ENCODE measurements at places on chromosomes 4 and X.

DNA sequence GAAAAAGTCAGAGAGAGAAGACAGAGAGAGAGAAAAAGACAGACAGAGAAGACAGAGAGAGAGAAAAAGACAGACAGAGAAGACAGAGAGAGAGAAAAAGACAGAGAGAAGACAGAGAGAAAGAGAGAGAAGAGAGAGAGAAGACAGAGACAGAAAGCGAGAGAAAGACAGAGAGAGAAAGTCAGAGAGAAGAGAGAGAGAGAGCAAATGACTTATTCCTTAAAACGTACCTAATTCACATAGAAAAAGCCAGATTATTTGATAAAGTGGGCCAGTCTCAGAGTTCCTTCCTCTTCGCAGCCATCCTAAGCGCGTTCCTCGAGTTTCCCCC is 7.4 kb upstream of the SHOX start:
- no peak for DNase-seq

GRCh38 chr4:71303850-71304249 is 35.0 kb upstream of the SLC4A4 start:
- no peak for DNase-seq

DNA sequence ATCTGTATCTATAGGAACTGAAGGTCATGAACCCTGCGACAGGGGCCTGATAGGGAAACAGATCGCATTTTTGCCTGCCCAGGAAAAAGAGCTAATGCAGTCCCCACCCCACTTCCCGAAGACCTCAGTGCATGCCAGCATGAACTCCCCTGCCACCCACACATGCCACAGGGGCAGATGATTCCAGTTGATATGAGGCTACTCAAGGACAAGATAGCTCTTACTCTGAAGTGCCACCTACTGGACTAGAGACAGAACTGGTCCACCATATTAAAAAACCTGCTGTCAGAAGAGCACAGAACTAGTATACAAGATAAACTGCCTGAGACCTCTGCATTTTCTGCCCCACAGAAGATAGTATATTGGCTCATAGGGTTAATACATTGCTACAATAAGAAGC is 68.0 kb downstream of the YIPF7 start:
- no peak for DNase-seq

- DNase-seq, result no peak
Observed at GRCh38 chr4:187613089-187613839, 382.3 kb upstream of the ZFP42 start.

- peak; percentile 41 for DNase-seq
Observed at GRCh38 chr4:97016186-97016907, 1126.9 kb downstream of the STPG2 start.

GRCh38 chr4:111501946-111502345 is 643.3 kb upstream of the FAM241A start:
- DNase-seq, result no peak

GRCh38 chr4:139301821-139302611 is at the start of gene NDUFC1:
Gene NDUFC1 (minus strand): TSS chr4:139302477. CDS start chr4:139295798, 6,679 bp downstream.
- peak; percentile 40 for DNase-seq

- DNase-seq, result no peak
Observed at GRCh38 chr4:113588895-113589668, 172.5 kb downstream of the CAMK2D start.

DNA sequence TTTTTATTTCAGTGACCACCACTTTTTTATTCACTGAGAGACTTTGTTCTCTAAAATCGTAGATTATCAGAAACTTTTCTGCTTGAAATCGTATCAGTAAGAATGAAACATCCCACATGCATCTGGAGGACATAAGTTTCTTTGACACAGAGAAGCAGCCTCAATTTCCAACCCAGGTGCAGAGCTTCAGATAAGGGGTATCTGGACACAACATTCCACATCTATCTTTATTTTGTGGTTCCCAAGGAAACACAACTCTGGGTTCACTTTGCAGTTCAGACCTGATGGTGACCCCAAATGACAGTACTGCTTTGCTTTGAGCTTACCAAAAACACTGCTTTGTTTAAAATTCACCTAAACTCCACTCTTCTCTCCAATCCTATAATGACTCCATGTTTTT is 1.3 kb upstream of the CLCN5 start:
- no peak for DNase-seq

DNA sequence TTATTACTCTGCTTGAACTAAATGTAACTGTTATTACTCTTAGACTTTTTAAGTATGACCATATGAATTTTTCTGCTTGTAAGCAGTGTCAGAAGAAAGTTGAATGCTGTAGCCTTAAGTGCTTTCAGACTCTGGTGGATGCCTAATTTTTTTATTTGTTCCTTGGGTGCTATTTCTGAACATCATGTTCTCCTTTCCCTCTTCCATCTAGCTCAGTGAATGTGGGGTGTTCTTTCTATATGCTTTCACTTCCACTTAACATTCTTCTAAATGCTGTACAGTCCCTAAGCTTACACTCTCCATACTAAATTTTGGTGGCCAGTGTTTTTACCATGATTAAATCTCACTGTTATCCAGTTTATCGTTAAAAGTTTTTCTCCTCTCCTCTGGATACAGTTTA is 3.6 kb downstream of the DCK start:
- DNase-seq, result no peak

- no peak for DNase-seq
Observed at GRCh38 chr4:52036886-52037530, 1.1 kb downstream of the SGCB start.

GRCh38 chr4:112889619-112890527 is 159.6 kb upstream of the ANK2 start:
- no peak for DNase-seq

DNA sequence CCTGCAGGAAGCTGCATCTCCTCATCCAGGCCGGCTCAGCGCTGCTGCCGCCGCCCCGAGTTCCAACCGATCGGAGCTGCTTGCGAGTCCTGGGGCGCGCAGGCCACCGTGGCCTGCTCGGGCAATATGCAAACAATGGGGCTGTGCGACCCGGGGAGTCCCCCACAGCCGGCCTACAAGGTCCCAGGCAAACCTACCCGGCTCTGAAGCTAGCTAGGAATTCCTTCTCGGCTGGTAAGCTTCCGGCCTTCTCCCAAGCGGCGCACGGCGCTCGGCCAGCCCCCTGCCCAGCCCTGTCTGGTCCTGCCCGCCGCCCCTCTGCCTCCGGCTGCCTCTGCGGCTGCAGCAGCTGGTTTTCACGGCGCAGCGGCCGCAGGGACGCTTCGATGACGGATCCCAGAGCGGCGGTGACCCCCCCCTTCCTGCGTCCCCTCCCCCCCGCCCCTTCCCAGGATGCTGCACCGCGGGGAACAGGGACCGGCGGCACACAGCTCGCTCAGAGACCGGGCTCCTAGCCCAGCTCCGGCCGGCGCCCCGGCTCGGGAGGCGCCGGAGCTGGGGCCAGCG is 59.4 kb downstream of the TSC22D3 start:
- DNase-seq, result no peak

GRCh38 chr4:53193111-53193510 is 172.8 kb downstream of the SCFD2 start:
- no peak for DNase-seq

- DNase-seq, result no peak
Observed at GRCh38 chr4:62320612-62321011, 1120.5 kb downstream of the ADGRL3 start.

- DNase-seq, result no peak
Observed at GRCh38 chr4:3644849-3645627, 112.8 kb upstream of the LRPAP1 start.

GRCh38 chr4:147313108-147313507 is 167.8 kb upstream of the EDNRA start:
- no peak for DNase-seq

GRCh38 chrX:86002076-86002896 is 45.1 kb downstream of the CHM start:
- no peak for DNase-seq

DNA sequence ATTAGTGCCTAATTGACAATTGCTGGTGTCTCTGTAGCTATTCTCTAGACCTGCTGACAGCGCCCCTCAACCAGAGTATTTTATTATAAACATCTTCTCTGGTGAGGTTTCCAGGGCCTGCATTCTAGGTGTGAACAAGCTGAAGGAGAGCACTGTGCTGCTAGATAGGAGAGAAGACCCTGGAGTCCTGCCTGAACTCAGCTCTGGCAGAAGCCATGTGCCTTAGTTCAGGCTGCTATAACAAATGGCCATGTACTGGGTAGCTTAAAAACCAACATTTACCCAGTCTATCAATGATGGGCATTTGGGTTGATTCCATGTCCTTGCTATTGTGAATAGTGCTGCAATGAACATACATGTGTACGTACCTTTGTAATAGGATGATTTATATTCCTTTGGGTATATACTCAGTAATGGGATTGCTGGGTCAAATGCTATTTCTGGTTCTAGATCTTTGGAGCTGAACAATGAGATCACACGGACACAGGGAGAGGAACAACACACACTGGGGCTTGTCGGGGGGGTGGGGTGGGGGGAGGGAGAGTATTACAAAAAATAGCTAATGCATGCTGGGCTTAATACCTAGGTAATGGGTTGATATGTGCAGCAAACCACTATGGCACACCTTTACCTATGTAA is 185.5 kb upstream of the CPEB2 start:
- DNase-seq, result no peak

GRCh38 chr4:5385741-5386311 is 322.5 kb downstream of the EVC2 start:
- no peak for DNase-seq

DNA sequence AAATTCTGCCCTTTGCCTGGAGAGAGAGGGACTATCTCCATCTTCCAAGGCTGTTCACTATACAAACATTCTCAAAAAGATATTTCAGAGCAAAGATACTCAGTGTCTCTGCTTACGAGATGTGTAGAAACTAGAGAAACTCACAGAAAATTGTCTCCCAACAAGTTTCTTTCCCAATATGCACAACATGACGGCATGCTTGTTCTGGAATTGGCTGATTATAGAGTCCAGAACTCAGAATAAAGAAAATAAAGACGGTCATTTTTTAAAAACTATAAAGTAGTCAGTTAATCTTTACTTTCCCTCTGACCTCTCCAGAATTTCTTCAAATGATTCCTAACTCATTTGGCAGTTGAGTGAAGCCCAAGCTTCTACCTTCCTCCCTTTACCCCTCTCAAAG is 285.5 kb upstream of the KLF3 start:
- no peak for DNase-seq

GRCh38 chr4:75031775-75032174 is 98.9 kb downstream of the PARM1 start:
- DNase-seq, result no peak

DNA sequence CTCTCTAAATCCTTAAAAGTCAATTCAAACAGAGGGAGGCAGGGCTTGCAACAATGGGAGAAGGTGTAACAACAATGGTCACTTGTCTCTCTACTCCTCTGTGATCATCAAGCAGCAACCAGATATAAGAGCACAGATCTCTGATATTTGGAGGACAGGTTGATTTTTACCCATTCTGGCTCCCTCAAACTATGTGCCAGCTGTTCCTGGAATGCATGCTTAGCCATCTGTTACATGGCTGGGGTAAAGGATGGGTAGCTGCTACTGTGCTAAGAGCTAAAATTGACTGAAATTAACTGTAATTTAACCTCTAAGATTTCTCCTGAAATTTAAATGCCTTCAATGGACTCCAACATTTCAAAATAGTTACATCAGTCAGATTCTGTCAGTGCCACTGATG is 1459.9 kb downstream of the PCDH7 start:
- DNase-seq, result no peak

DNA sequence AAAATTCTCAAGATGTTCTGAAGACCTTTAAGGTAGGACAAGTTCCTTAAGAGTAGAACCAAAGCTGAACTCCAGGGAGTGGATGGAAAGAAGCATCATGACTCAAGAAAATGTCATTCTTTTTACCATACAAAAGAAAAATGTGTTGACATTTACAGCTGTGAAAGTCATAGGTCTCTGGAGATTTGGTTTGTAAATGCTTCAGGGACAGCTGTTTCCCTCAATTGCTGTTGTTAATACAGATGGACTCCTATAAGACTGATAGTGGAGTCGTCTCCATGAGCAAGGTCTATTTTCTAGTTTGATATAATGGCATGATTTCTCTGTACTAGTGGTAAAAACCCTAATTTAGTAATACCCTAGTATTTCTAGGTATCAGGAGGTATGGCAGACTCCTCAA is 101.7 kb downstream of the PHOX2B start:
- no peak for DNase-seq

GRCh38 chr4:112848911-112849310 is 200.5 kb upstream of the ANK2 start:
- peak; percentile 13 for DNase-seq

GRCh38 chr4:72864898-72865297 is 204.6 kb downstream of the COX18 start:
- no peak for DNase-seq

- peak; percentile 35 for DNase-seq
Observed at GRCh38 chr4:101954975-101955678, 164.6 kb downstream of the BANK1 start.

DNA sequence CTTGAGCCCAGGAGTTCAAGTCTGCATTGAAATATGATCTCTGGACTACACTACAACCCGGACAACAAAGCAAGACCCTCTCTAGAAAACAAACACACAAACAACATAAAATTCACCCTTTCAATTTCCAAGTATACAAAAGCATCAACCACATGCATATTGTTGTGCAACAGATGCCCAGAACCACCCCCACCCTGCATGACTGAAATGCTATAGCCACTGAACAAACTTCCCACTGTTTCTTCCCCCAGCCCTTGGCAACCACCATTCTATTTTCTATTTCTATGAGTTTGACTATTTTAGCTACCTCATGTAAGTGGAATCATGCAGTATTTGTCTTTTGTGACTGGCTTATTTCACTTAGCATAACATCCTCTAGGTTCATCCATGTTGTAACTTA is 14.2 kb upstream of the C4orf51 start:
- DNase-seq, result no peak

GRCh38 chr4:107630185-107630705 is 89.8 kb downstream of the PAPSS1 start:
- no peak for DNase-seq

DNA sequence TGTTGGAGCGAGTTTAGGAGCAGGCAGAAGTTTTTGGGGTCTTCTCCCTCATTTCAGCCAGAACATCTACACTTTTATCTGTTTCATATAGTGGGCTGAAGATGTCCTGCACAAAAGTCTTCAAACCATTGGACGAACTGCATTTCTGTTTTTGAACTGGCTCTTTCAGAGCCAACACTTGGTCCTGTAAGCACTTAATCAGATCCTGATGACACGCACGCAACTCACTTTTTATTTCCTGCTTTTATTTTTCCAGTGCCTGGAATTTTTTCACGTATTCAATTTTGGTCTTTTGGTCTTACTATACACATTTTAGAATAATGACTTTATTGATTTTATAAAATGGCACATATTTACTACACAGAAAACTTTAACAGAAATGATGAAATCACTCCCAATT is 40.2 kb upstream of the NKX3-2 start:
- DNase-seq, result no peak
